Large intestine (tissue), 12 donors: ENCODE measurements at places on chromosomes 2 and 18.

GRCh38 chr2:154914561-154914960 is 216.1 kb downstream of the KCNJ3 start:
- peak; percentile 32 for DNase-seq

- DNase-seq, result no peak
Measured at GRCh38 chr2:179338681-179339080, 74.0 kb upstream of the SESTD1 start.

DNA sequence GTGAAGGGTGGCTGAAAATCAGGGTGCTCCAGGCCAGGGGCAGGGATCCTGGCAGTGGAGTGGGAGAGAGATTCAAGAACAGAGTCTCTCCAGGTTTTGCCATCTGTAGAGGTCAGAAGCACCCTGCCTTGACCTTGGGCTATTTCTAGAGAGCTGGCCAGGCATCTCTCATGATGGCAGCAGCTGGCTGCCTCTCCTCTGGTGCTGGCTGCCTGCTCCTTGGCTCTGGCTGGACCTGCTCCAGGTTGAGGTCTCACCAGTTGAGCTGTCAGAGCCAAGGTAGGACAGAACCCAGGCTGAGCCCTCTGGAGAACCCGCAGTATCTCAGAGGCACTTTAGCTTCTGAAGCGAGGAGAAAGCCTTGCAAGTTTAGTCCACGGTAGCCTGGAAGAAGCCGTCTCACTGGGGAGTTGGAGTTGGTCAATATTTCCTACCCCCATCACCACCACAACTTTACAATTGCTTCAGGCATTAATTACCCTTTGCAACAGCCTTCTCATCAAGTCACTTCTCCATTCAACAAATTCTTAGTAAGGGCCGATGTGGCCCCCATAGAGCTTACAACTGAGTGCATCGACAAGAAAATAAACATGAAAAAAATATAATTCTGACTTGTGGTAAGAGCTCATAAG is 25.6 kb downstream of the GNLY start:
- DNase-seq, result no peak

DNA sequence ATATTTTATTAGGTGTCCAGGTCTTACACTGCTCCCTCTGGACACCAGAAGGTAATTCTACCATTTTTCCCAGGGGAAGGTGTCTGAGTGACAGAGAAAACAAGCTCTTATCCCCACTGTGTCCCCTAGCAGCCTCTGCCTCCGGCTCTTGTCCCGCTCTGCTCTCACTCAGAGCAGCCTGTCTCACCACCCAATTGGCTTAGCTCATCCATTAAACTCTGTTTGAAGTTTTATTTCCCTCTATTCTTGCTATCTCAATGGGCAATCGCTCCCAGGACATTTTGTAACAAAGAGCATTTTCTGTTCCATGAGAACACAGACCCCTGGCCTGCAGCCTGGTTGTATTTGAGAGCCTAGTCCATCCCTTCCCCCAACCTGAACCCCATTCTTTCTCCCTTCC is 90.6 kb upstream of the LDAH start:
- DNase-seq, result no peak

DNA sequence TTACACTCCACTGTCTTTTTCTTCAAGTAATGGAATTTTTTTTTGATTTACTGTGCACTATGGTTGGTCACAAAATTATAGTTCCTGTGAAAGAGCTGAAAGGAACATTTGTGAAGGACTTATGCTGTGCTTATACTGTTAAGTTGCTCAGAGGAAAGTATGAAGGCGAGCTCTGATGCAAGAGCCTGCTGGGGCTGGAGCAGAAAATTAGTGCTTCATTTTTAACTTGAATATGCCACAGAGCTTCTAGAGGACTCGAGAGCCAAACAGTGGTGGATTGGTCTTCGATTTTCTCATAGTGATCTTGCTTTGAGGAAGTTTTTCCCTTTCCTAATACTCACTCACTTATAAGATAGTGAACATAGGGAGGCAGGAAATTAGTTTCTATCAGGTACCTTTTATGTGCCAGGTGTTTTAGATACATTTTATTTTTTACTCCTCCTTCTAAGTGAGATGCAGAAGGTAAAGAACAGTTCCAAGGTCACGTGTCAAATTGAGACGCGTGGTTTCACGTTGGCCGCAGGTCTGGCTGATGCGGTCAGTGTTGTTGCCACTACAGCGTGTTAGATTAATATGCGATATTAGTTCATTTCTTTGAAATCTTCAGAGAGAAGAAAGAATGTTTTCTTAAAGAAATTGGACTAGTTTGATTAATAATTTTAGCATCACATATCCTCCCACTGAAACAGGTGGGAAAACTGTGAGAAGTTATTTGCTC is 20.2 kb downstream of the GATA6 start:
- peak; percentile 55 for DNase-seq
